A375 (cell line): ENCODE measurements at places on chromosomes 1 and 21. TPM values are rescaled to one million over a fixed set of nuclear protein-coding genes. Genes with fewer than 3 reads are reported as not detected.

The IL20 gene
- 0.23 TPM in 1 of 2 replicates, not detected in the other for total RNA-seq

The S100A7 gene
- not detected in 2 replicates for total RNA-seq

The IFI16 gene
- total RNA-seq, result 68.0 and 81.2 TPM in 2 replicates

The SERTAD4 gene
- 36.6 and 37.4 TPM in 2 replicates for total RNA-seq

The CLCA1 gene
- total RNA-seq, result not detected in 2 replicates

The UBIAD1 gene
- 15.2 and 16.3 TPM in 2 replicates for total RNA-seq

The DENND2C gene
- 0.93 and 0.98 TPM in 2 replicates for total RNA-seq

The HSPG2 gene
- total RNA-seq, result 42.0 and 43.5 TPM in 2 replicates
